ENCODE measurements at places on chromosomes 12 and 14.

DNA sequence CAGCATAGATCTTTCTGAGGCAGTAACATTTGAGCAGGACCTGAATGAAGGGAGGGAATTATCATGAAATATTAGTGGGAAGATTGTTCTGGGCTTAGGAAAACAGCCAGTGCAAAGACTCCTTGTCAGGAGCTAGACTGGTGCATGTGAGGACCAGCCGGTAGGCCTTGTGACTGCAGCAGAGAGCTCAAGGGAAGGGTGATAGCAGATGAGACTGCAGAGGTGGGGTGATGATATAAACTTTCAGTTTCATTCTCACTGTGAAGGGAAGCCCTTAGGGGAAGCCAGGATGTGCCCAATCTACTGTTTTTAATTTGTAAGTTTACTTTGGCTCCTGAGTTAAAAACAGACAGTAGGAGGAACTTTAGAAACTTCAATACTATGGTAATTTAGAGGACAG lies 12.4 kb downstream of the IL22 start:
- peak; percentile 34 for DNase-seq

- no peak for DNase-seq
These were observed 31.6 kb downstream of the TBC1D15 start for GRCh38 chr12:71871116-71871515.

- no peak for DNase-seq
These were observed 110.6 kb downstream of the CACNA1C start for GRCh38 chr12:2163177-2163941.

DNA sequence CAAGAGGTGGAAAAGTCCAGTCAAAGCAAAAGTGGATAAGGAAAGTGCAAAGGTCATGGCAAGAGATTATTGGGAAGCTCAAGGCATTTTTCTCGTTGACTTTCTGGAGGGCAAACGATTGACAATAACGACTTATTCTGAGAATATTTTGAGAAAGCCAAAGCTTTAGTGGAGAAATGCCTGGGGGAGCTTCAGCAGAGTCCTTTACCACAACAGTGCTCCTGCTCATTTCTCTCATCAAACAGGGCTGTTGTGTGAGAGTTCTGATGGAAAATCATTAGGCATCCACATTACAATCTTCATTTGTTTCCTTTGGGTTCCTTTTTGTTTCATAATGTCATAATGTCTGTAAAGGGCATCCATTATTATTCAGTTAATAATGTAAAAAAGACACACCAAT lies 26.9 kb downstream of the PRB3 start:
- no peak for DNase-seq

DNA sequence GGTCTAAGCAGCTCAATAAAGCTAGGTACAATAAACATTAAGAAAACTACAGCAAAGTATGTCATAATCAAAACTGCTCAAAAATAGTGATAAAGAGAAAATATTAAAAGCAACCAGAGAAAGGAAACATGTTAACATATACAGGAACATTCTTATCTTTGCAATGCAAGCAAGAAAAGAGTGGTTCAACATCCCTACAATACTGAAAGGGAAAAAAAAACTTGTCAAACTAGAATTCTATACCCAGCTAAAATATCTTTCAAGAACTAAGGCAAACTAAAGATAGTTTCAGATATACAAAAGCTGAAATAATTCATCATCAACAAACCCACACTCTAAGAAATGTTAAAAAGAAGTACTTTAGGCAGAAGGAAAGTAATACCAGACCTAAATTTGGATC lies 134.2 kb downstream of the DPF3 start:
- no peak for DNase-seq

DNA sequence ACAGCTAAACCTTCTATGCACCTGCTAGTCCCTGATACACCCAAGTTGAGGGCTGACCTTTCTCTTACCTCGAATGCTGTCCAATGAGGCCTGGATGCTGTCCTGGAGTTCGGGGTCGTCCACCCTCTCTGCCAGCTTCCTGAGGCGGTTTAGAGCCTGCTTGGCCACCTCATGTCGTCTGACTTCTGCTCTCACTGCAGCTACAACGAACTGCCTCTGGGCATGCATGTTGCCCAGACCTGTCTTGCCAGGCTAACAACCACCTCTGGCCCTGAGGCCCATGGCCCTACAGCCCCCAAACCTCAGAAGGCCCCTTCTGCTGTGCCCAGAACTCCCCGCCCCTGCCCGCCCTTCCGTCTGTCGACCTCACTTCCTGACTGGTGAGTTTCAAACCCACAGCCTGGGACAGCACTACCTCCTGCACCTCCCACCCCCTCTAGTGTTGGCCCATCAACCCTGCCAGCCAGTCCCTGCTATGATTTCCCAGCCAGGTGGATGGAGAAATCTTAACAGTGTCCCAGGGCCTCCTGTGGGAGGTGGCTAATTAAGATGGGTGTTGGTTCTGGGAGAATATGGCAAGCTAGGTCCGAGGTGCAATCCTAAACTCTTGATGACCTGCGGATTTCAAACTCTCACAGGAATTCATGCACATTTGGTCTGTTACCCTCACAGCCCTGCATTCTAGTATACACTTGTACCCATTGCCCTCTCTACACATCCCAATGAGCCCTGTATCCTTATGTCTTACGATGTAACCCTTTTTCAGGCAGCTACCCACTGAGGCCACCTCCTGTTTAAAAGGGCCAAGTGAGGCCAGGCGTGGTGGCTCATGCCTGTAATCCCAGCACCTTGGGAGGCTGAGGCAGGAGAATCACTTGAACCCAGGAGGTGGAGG lies 2.7 kb upstream of the TSPAN31 start:
- peak; percentile 8 for DNase-seq

- DNase-seq: peak; percentile 32
These were observed 124.7 kb upstream of the SSTR1 start for GRCh38 chr14:38083039-38083438.

GRCh38 chr14:71139294-71139946 lies 232.2 kb downstream of the PCNX1 start:
- DNase-seq: no peak

GRCh38 chr14:102320033-102320660 lies 601 bp downstream of the ZNF839 start:
- peak; percentile 53 for DNase-seq

- DNase-seq: no peak
These were observed 1159.2 kb upstream of the TMEM132C start for GRCh38 chr12:127107744-127108143.

DNA sequence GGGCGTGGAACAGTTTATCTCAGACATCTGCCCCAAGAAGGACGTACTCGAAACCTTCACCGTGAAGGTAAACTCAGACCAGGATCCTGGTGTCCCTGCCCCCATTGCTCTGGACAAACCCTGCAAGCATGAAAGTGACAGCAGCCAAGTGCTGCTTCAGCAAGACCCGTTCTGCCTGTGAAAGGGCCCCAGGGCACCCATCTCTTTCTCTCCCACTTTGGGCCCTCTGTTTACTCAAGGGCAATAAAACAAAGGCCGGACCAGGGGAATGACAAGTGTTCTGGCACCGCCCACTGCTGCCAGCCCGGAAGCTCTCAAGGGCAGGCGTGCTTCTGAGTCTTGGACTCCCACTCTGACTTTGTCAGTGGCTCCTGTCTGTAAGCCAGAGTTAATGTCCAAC lies 35.3 kb downstream of the CD9 start:
- DNase-seq: peak; percentile 91

DNA sequence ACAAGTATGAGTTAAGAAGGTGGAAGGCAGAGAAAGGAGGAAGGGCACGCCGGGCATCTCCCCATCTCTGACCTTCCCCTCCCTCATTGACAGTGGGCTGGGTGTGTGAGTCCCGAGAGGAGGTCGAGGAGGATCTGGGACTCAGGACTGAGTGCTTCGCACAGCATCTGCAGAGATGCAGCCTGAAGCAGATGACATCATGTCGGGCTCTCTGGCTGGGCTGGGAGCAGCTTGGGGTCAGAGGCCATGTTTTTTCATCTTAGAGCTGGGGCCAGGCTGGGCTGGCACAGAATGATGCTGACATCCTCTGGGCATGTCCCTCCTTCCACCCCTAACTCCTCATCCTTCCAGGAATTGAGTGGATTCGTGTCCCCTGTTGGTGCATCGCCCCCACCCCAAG lies 43.5 kb downstream of the CMKLR1 start:
- no peak for DNase-seq

DNA sequence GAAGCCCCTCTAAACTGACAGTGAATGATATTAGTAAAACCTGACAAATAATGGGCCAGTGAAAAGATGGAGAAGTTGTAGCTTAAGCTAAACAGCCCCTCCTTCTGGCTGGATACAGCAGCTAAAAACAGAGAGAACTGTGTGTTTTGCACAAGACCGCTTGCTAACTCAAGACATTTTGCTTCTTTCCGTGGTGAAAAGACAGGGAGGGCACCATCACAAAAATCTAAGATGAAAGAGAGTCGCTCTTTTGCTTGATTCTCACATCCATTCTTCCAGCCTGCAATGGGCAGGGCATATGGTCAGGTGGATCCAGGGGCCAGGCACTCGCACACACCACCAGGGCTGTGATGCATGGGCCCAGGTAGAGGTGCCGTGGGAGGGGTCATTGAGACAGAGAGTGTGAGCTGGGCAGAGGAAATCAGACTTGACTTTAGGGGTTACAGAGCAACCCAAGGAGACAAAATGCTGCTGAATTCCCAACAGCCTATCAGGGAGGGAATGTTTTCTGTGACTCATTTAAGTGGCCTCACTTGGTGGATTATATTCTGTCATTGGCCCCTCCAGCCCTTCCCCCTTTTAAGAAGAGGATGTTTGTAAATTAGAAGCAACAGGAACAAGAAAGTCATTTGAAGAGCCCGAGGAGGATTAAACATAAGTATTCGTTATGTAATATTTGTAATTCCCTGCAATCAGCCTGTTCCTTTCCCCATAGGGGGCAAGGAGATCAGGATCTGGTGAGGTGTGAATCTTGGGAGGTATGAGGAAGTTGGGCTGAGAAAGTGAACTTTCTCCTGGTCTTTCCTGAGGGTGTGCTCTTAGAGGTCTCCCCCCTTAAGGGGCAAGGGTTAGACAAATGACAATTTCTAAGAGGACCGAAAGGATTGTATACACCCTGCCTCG lies 12.3 kb downstream of the EMP1 start:
- peak; percentile 0 for DNase-seq

GRCh38 chr14:80522411-80522810 lies 311.1 kb upstream of the DIO2 start:
- peak; percentile 32 for DNase-seq

DNA sequence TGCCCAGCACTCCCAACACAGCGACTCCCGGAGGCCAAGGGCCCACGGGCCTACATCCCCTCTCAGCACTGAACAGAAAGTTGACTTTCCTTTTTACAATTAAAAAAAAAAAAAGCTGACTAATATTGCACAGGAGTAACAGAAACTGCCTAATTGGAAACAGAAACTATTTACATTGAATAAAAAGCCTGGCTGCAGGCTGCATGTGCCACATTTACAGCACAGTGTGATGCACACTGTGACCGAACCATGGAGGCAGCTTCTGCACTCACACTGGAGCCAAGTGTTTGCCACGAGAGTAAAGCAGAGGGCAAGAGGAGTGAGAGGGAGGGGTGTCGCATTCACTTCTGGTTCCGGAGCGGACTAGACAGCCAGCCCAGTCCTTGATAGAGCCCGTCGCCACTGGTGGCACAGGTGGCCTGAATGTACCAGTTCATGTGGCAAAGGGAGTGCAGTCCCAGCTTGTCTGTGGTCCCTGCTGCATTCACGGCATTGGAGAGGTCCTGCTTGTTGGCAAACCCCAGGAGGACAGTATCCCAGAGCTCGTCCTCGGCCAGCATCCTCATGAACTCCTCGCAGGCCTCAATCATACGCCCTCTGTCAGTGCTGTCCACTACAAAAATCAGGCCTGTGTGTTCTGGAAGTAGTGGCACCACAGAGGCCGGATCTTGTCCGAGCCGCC lies 59.2 kb downstream of the SPPL3 start:
- no peak for DNase-seq

- DNase-seq: no peak
These were observed 21.7 kb downstream of the SNRNP35 start for GRCh38 chr12:123479442-123480180.

DNA sequence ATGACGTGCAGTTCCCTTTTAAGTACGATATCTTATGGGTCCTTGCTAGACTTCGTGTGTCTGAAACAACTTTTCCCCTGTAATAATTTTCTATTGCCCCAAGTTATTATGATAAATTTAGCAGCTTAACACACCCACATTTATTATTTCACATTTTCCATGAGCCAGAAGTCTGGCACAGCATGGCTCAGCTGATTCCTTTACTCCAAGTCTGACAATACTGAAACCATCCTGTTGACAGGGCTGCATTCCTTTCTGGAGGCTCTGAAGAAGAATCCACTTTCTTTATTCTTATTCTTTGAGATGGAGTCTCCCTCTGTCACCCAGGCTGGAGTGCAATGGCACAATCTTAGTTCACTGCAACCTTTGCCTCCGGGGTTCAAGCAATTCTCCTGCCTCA lies 80.9 kb downstream of the DENND5B start:
- DNase-seq: no peak

DNA sequence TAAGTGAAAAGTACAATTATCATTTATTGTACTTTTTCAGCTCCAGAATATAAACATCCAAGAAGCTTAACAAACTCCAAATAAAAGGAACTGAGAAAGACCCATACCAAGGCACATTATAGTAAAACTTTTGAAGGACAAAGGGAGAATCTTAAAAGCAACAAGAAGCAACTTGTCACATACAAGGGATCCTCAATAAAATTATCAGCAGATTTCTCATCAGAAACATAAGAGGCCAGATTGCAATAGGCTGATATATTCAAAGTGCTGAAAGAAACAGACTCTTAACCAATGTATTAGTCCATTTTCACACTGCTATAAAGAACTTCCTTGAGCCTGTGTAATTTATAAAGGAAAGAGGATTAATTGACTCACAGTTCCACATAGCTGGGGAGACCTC lies 48.3 kb downstream of the TTC7B start:
- DNase-seq: no peak

GRCh38 chr12:100675432-100675831 lies 101.9 kb downstream of the GAS2L3 start:
- peak; percentile 97 for DNase-seq

- peak; percentile 18 for DNase-seq
These were observed 242.5 kb upstream of the CAND1 start for GRCh38 chr12:67026487-67027246.

DNA sequence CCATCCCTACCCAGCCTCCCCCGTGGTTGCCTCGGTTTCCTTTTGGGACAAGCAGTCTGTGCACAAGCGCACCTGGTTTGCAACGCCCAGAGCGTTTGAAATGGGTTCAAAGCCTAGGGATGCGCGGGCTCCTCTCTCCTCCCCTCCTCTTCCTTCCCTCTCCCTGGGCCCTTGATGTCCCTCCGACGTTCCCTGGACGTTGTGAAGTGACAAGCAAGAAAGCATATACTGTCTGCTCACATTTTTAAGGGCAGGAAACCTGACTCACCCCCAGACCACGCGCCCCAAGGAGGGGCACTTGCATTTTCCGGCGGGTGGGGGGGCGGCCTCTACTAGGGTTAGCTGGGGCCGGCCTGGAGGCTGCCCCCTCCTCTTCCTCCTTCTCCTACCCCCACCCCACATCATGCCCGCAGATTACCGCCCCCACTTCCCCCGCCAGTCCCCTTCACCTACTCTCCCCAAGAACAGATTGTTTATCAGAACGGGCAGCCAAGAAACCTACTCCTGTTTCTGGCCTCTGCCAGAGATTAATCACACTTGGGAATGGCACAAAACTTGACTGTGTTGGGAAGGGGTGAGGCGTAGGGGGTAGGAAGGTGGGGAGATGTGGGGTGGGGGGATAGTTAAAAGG lies 9.5 kb upstream of the IRF2BPL start:
- DNase-seq: peak; percentile 53

- no peak for DNase-seq
These were observed 220.1 kb upstream of the EEA1 start for GRCh38 chr12:93149229-93149628.

GRCh38 chr14:31258427-31259039 lies 50.9 kb upstream of the HECTD1 start:
- no peak for DNase-seq

GRCh38 chr12:93846936-93847516 lies 169.9 kb downstream of the CRADD start:
- DNase-seq: no peak
